A172 (cell line): ENCODE measurements at places on chromosomes 3 and 15.

- DNase-seq = peak; percentile 63
Observed at GRCh38 chr15:48541341-48542278, 103.9 kb downstream of the FBN1 start.

DNA sequence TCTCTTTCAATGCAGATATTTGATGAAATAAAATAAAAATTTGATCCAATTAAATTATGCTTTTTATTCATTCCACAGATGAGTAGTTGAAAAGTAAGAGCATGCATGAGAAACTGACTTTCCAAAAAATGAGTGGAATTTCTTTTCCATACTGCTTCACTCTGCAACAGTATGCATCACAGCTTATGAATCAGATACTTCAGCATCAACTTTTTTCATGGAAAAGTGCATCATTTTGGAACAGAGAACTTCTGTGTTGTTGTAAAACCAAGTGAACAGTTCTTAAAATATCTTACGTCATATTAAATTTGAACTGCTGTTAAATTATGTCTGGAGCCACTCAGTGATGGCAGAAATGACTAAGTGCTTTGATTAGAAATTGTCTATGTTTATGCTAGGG, 16.7 kb upstream of the SLC7A14 start:
- DNase-seq = no peak

DNA sequence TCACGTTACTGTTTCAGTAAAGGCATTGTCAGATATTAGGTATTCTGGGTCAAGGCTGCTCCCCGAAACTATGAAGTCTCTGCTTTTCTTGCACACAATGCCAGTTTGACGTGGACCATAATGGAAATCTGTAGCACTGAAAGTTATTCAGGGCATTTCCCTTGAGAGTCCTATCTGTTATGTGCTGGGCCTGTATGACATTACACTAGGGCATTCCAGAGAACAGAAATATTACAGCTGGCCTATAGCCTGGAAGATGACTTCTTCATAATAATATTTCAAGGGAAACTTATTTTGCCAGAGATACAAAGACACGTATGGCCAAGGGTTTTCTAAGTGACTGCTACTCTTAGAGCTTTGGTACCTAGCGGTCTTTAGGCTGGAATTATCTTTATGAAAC, 613.6 kb upstream of the CBLB start:
- DNase-seq = no peak

DNA sequence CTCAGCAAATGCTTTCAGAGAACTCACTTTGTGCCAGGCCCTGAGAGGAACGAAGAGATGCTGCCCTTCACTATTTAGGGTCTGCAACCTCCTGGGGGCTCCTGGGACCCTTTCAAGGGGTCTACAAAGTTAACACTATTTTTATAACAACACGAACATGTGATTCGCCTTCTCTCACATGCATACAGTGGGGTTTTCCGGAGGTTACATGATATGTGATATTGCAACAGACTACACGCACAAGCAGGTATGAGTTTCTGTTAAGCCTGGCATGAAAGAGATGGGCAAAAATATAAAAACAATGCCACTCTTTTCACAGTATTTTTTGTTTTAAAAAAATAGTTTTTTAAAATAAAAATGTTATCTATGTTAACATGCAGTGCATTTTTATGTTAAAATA, 10.3 kb downstream of the STARD5 start:
- no peak for DNase-seq

- no peak for DNase-seq
Observed at GRCh38 chr3:170359178-170359704, 1.7 kb downstream of the SKIL start.

DNA sequence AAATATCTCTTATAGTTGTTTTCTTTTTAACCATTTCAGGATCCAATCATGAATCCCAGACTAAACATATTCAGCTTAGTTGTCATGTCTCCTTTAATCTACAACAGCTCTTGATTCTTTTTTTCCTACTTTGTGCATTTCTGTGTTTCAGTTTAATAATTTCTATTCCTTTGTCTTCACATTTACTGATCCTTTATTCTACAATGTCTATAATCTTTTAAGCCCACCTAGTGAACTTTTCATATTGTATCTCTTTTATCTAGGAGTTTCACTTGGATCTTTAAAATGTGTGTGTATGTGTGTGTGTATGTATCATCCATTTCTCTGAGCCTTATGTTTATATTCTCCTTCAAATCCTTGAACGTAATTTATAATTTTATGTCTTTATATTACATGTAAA, 70.1 kb downstream of the RNF13 start:
- DNase-seq = no peak

GRCh38 chr15:89408372-89409183, 74.0 kb upstream of the POLG start:
- DNase-seq = no peak

GRCh38 chr15:92787116-92787515, 113.0 kb upstream of the CHD2 start:
- DNase-seq = no peak

DNA sequence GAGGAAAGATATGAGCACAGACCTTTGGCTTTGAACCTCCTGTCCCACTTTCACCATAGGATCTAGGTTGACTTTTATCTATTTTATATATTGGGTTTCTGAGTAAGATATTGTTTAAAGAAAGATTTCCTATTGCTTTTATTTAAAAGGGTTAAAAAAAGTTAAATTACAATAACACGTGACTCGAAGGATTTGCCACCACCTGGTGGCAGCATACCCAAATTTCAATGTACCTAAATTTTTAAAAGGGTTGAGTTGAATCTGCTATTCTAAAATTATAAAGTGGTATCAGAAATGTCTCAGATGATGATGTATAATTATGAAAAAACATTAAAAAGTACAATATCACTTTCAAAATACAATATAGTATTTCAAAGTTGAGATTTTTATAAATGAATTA, 368.4 kb downstream of the MECOM start:
- peak; percentile 14 for DNase-seq

DNA sequence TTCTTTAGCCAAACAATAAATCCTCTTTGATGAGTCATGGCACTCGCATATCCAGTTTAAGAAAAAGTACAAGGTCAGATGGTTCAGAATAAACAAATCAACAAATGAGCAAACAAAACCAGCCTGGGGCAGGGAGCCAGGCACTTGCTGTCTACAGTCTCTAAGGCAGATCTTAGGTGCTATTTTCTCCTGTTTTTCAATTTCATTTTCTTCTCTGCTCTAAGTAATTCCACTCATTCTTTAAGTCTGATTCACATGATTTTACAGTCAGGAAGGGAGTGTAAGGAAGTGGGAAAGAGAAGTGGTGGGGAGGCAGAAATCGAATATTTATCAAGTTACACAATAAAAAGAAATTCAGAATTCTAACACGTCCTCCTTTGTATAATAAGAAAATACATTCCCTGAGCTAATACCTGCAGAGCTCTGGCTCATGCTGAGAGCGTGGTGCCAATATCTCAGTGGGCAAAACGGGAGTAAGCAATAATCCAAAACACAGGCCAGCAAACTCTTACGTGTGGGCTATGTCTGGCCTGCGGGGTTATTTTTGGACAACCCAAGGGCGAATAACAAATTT, 298.6 kb downstream of the ADAMTS17 start:
- peak; percentile 87 for DNase-seq

DNA sequence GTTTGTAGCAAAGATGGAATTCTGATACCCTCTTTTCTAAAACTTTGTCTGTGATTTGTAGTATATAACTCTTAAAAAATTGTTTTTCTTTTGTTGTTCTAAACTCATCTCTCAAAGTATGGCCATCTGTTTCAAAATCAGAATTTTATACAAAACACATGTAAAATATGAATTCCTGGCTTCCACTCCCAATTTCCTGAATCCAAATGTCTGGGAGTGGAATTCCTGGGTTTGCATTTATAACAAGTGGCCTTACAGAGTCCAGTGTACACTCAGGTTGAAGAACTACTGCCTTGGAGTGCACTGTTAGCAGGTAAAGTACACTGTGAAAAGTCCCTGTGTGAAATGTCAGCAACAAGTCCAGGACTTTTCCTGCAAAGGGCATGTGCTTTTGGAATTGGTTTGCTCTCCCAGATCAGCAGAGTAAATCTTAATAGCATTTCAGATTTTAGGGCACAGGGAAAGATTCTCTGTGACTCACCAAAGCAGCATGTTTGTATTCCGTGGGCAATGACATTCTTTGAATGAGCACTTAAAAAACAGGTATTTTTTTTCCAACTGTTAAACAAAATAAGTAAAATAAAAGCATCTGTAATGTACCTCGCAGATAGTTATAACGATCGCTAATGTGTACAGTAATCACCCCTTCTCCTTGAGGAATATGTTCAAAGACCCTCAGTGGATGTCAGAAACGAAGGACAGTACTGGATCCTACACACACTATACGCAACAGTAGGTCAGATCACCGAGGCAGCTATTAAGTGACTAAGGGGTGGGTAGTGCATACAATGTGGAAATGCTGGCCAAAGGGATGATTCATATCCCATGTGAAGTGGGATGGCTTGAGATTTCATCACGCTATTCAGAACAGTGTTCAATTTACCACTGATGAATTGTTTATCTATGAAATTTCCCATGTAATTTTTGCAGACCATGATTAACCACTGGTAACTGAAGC, 2.0 kb upstream of the CLDN16 start:
- peak; percentile 89 for DNase-seq
